Foreskin keratinocyte (primary cell): ENCODE measurements at places on chromosomes 12 and 14. TPM values are rescaled to one million over a fixed set of nuclear protein-coding genes. Genes with fewer than 3 reads are reported as not detected.

GRCh38 chr14:100424504-100425428 is 101.6 kb downstream of the SLC25A47 start:
- DNase-seq, result no peak

DNA sequence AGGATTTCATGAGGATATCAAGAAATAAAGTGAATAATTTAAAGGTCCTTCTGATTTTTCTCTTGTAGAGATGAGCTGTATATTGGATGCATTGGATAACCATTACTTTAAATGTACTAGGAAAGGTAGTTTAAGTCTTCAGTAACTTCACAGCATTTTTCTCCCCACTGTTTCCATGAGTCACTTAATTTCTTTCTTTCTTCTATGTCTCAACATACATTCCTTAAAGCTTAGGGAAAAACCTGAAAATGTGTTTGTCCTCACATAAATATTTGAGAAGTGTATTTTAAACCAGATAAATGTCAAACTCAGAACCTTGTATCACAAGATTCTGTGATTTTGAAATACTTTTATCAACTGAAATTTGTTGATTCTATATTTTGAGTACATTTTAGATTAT is 1970.2 kb upstream of the FLRT2 start:
- no peak for DNase-seq

The ATG101 gene
- 62.5 and 66.1 TPM in 2 replicates for total RNA-seq

DNA sequence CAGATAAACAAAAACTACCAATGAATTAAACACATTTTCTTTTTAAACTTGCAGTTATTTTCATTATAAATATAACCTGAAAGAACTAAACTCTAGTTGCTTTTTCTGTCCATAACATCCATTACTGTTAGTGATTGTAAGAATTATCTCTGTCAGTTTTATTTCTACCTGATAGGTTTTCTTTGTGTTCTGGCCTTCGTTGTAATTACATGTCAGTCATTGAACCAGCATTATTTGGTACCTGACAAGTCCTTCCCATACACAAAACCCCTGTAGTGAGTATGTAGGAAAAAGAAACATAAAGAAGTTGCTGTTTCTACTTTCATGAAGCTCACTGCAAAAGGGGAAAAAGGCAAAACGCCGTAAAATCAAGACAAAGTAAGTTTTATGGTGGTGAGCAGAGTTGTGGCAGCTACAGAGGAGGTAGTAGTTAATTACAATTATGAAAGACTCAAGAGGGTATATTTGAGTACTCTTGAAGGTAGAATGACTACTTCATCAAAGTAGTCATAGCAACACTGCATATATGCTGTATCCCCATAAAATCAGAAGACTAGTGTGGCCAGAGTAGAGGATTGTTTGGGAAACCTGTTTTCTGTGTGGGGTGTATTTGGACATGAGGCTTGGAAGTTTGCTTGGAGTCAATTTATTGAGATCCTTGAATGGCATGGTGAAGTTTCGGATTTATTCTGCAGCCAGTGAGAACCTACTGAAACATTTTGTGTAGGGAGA is 102.8 kb downstream of the SLC5A8 start:
- no peak for DNase-seq

The CLEC4D gene
- total RNA-seq, result not detected in 2 replicates

DNA sequence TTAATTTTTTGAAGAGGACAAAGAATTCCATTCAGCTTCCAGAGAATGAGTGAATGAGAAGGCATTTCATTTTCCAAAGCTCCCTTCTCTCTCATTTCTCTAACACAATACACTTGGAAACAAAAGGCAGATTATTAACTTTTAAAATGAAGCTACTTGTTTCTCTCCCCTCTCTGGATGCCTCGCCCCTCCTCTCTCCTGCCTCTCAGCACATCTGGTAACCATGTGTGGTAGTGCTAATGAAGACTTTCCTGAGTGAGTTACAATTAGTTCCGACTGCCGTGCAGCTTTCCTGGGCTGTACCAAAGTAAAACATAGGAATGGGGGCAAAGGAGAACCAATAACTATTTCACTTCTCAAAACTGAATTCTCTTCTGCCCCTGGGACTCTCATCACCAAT is 84.7 kb upstream of the SOX5 start:
- no peak for DNase-seq

- no peak for DNase-seq
Measured at GRCh38 chr12:108313606-108314351, 25.3 kb downstream of the CMKLR1 start.

The TTC9 gene
- 0.28 and 0.95 TPM in 2 replicates for total RNA-seq

DNA sequence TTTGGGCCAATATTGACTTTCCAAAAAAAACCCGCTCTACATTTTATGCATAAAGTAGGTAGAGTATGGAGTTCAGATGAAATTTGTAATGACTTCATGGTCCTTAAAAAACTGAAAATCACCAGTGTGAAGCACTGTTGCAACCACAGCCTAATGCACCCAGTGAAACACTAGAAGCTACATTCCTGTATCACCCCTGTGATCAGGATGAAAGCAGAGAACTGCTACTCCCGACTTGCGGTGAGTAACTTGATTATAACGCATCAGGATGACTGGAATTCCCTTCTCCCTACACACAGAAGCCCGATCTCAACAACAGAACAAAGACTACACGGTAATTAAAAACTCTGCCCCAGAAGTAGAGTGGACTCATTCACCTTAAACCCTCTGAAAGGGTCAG is 33.8 kb downstream of the SPTB start:
- DNase-seq, result peak; percentile 32

DNA sequence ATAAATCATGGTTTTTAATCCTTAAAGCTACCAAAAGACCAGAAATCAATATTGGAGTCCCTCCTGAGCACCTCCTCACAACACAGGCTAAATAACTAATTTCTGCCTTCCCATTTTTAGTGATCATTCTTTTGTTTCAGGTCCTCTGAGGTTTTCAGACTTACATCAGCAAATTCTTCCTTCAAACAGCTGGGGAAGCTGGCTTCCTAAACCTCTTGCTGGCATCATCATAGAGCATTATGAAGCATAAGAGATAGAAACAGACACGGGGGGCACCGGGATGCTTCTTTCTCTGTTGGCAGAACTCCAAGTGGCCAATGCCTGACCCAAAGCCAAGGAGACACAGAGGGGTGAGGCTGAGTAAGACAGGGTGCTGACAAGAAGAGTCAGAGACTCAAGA is 47.9 kb upstream of the DBX2 start:
- no peak for DNase-seq

The JAG2 gene
- 27.4 and 45.2 TPM in 2 replicates for total RNA-seq

The FGF6 gene
- total RNA-seq, result not detected in 2 replicates

GRCh38 chr12:119296535-119296934 is 38.0 kb upstream of the CCDC60 start:
- DNase-seq, result no peak

DNA sequence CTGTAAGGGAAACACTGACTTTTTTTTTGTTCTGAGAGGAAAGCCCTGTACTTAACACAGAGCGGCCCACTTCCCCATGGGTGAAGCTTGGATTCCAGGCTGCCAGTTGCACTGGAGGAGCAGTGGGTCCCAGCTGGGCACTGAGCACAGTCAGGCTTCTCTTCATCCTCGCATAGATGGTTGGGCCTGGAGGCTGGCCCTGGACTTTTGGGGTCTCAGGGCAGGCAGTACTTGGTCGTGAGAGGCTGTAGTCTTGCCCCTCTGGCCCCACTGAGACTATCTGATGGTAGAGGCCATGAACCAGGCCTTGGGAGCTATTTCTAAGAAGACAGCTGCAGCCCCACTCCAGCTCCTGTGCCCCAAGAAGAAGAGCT is 6.2 kb upstream of the LHX5 start:
- DNase-seq, result no peak

The TAS2R31 gene
- total RNA-seq, result 0.61 and 0.74 TPM in 2 replicates

DNA sequence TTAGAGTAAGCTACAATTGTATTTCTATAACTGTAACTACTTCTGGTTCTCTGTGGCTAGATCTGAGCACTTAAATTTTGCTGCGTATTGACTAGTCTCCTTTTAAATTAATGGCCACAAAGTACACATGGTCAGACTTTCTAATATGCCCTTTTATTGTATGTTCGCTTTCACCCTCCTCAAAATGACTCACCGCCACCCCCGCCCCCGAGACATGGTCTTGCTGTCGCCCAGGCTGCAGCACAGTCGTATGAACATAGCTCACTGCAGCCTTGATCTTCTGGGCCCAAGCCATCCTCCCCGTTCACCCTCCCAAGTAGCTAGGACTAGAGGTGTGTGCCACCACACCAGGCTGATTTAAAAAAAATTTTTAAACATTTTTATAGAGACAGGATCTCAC is 11.8 kb downstream of the MTERF2 start:
- DNase-seq, result no peak

The GPR84 gene
- total RNA-seq, result 0.07 and 0.10 TPM in 2 replicates

GRCh38 chr14:65976761-65977404 is 509.3 kb upstream of the CCDC196 start:
- DNase-seq, result no peak

DNA sequence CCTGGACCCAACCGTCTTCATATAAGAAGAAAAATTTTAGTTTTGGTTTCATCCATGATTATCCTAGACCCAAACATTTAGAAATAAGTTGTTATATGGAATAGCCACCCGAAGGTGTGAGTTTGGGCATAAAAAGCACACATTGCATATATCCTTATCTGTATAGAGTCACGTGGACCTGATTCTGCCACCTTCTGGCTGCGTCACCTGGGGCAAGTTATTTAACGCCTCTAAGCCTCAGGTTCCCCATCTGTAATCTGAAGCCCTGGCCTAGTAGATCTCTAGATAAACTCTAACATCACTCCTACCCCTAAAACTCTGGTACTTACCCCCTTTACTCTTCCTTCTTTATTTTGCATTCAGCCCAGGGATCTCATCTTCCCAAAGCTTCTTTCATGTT is 14.3 kb upstream of the KRT5 start:
- DNase-seq, result no peak

The KRT3 gene
- not detected in 2 replicates for total RNA-seq

The ARMH4 gene
- total RNA-seq, result 1.1 TPM in 2 replicates

The SCNN1A gene
- 1.1 and 3.2 TPM in 2 replicates for total RNA-seq

The PIANP gene
- 0.04 TPM in 1 of 2 replicates, not detected in the other for total RNA-seq

DNA sequence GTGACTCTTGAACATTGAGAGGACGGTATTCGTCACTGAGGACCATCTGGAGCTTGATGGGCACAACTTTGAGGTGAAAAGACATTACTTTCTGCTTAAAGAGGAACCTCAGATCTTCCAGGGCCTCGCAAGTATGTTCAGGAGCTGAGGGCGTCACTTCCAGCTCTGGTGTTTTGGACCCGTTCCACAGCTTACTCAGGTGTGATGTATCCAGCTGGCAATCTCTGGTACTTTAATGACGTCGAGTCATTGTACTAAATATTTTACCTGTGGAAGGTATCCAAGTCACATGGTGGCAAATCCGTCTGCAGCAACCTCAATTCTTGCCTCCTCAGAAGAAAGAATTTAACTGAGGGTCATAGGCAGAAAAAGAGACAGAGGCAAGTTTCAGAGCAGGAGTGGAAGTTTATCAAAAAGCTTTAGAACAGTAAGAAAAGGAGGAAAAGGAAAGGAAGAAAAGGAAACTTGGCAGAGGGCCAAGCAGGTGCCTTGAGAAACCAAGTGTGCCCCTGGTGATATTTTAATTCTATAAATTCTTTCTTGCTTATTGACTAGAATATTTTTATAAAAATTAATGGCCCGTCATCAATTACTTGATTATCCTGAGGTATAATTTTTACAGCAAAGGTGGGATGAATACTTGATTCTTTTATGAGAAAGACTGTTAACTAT is 250.6 kb downstream of the AEBP2 start:
- peak; percentile 87 for DNase-seq

DNA sequence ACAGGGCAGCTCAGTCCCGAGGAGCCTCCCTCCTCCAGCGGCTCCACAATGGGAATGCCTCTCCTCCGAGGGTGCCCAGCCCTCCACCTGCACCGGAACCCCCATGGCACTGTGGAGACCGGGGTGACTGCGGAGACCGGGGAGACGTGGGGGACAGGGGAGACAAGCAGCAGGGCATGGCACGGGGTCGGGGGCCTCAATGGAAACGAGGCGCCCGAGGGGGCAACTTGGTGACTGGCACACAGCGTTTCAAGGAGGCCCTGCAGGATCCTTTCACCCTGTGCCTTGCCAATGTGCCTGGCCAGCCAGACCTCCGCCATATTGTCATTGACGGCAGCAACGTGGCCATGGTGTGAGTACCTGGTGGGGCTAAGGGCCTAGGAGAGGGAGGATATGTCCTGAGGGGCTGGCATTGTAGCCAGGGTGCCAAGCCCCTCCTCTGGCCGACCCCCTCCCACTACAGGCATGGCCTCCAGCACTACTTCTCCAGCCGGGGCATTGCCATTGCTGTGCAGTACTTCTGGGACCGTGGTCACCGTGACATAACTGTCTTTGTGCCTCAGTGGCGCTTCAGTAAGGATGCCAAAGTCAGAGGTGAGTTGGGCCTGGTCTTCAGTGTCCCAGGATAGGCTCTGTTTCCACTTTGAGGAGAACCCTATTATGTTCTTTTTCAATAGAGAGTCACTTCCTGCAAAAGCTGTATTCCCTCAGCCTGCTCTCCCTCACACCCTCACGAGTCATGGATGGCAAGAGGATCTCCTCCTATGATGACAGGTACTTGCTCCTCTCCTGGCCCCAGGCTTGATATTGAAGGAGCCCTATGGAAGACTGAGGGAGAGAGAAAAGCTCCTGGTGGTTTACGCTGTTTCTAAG is 2.7 kb downstream of the KHNYN start:
- no peak for DNase-seq

The MAP1LC3B2 gene
- 0.54 and 1.1 TPM in 2 replicates for total RNA-seq

The INHBE gene
- 0.07 TPM in 1 of 2 replicates, not detected in the other for total RNA-seq

DNA sequence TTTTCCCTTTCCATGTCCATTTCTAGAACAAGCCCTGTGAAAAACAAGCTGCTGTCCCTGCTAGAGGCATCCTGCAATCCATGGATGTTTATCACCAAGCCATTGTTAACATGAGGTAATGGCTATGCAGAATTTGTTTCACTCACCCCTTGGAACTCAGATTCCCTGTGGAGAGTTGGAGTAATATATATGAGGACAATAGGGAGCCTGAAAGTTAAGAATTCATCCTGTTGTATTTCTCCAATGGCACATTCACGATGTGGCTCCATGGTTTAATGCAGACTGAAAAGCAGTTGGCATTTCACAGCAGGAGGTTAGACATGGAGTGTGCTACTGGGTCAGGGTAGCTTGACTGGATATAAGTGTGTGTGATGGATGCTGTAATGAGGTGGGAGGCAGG is 32.4 kb downstream of the GPR65 start:
- DNase-seq, result no peak

- peak; percentile 71 for DNase-seq
Measured at GRCh38 chr14:102824832-102825231, 47.6 kb downstream of the TRAF3 start.

DNA sequence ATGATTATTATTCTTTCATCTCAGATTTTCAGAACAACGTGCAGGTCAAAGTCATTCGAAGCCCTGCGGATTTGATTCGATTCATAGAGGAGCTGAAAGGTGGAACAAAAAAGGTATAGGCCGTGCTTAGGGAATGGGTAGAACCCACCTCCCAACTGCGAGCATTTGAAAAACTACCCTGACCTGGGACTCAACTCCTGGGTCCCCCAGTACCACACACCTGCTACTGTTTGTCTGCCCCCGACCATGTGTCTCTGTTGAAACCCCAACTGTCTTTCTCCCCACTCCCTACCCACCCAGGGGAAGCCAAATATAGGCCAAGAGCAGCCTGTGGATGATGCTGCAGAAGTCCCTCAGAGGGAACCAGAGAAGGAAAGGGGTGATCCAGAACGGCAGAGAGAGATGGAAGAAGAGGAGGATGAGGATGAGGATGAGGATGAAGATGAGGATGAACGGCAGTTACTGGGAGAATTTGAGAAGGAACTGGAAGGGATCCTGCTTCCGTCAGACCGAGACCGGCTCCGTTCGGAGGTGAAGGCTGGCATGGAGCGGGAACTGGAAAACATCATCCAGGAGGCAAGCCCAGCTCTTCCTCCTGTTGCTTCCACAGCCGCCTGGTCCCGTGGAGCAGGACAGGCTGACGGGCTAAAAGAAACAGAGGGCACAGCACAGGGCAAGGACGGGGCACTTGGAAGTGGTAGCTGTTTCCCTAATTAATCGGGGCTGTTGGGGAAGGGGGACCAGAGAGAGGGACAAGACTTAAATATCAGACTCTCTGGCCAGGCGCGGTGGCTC is 20.5 kb downstream of the AGAP2 start:
- DNase-seq, result no peak
